Peyer's patch (tissue), 4 donors: ENCODE measurements at places on chromosomes 2 and 18. TPM values are rescaled to one million over a fixed set of nuclear protein-coding genes. Genes with fewer than 3 reads are reported as not detected.

RTP5 gene
- total RNA-seq = not detected

GRCh38 chr2:147603447-147603846 lies 241.4 kb upstream of the ACVR2A start:
- DNase-seq = no peak

DNA sequence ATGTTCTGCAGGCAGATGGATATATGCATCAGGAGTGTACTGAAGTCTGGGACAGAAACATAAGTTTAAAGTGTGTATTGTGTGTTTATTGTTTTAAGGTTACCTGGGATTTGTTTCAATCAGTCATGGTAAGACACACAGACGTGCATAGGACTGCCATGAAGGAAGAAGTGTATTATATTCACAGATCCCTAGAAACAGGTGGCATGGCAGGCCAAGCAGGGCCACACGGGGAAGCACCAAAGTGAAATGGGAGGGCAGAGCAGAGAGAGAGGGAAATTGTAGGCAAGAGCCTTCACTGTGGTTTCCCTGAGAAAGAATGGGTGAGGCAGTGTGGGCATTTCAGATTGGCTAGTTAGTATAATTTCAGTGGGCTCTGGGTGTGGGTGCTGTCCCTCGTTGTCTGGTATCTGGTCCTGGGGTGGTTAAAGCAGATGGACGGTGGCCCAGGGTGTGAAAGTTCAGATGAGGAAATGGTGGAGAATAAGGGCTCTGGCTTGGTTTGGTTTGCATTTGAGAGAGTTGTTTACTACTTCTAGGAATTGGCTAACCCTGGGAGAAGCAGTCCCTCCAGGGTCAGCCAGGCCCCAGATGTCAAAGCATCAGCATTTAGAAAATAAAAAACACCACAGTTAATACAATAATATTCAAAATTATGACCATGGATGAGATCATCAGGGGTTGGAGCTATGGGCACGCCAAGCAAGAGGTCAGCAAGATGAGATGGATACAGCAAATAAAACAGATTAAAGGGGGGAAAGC lies 160.0 kb downstream of the LRRC30 start:
- DNase-seq = no peak

- no peak for DNase-seq
These were observed 30.5 kb downstream of the FOSL2 start for GRCh38 chr2:28422908-28423741.

- DNase-seq = no peak
These were observed 88.5 kb upstream of the ODC1 start for GRCh38 chr2:10536569-10537133.
